ENCODE measurements at places on chromosomes 4 and X.

DNA sequence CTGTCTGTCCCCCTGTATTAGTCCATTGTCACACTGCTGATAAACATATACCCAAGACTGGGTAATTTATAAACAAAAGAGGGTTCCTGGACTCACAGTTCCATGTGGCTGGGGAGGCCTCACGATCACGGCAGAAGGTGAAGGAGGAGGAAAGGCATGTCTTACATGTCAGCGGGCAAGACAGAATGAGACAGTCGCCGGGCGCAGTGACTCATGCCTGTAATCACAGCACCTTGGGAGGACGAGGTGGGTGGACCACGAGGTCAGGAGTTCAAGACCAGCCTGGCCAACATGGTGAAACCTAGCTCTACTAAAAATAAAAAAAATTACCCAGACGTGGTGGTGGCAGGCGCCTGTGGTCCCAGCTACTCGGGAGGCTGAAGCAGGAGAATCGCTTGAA, 24.7 kb downstream of the IL3RA start:
- DNase-seq: peak; percentile 18

DNA sequence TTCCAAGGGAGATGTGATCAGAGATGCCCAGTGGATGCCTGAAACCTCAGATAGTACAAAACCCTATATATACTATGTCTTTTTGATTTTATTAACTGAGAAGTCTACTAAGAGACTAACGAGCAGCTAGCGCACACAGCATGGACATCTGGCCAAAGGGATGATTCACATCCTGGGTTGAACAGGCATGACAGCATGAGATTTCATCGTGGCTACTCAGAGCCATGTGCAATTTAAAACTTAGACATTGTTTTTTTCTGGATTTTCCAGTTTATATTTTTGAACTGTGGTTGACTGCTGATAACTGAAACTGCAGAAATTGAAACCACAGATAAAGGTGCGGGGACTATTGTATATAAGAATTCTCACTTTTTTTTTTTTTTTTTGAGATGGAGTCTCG, 2252.9 kb upstream of the AGA start:
- DNase-seq: no peak

DNA sequence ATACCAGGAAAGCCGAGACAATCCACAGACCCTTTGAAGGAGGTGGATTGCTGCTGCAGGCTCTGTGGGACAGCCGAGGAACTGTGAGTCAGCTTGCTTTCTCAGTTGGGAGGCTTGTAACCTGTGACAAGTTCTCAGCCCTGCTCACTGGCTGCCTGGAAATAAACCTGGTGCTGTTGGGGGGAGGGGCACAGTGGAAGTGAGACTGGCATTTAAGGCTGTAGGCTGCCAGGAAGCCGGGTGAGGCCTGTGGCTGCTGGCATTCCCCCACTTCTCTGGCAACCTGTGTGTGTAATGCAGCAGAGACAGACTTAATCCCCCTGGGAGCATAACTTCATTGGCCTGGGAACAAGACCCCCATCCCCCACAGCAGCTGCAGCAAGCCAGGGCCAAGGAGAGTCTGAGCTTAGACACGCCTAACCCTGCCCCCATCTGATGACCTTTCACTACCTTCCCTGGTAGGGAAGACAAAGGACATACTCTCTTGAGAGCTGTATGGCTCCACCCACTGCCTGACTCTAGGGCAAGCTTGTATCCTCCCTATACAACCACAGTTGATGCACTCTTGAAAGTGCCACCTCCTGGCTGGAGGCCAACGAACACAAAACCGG, 64.1 kb downstream of the ALPK1 start:
- peak; percentile 29 for DNase-seq

GRCh38 chrX:132401935-132402334, 86.9 kb downstream of the MBNL3 start:
- DNase-seq: no peak

- DNase-seq: peak; percentile 6
Observed at GRCh38 chrX:130994671-130995070, 63.5 kb upstream of the ARHGAP36 start.

- no peak for DNase-seq
Observed at GRCh38 chr4:48588230-48589097, 98.4 kb downstream of the ZAR1 start.

- no peak for DNase-seq
Observed at GRCh38 chrX:25004040-25004439, 11.7 kb downstream of the ARX start.

All from activated naive CD8-positive, alpha-beta T cell treated with anti-CD3 and anti-CD28 coated beads, Interleukin-2, amount 50 U/mL, for 24 hours (primary cell).